ENCODE measurements at places on chromosomes 12 and 14. TPM values are rescaled to one million over a fixed set of nuclear protein-coding genes. Genes with fewer than 3 reads are reported as not detected.
A peak's percentile ranks its signal among the peaks of the same experiment; 100 is the strongest.

- no peak overlapping the region for H3K4me3 ChIP-seq
- no peaks in the 10 kb centered on the region for H3K36me3 ChIP-seq
- H3K4me1 ChIP-seq: peaks cover 40% of the 10 kb centered on the region
- no peak overlapping the region for H3K27ac ChIP-seq
These were observed 2.4 kb upstream of the RARG start for GRCh38 chr12:53234271-53234914.

GRCh38 chr12:67449591-67450052 is 180.5 kb downstream of the CAND1 start:
- H3K27me3 ChIP-seq: no peaks in the 10 kb centered on the region
- H3K27ac ChIP-seq: peak overlapping the region; percentile 43
- peaks cover 12% of the 10 kb centered on the region for H3K4me1 ChIP-seq
- no peak for DNase-seq
- no peaks in the 10 kb centered on the region for H3K36me3 ChIP-seq

DNA sequence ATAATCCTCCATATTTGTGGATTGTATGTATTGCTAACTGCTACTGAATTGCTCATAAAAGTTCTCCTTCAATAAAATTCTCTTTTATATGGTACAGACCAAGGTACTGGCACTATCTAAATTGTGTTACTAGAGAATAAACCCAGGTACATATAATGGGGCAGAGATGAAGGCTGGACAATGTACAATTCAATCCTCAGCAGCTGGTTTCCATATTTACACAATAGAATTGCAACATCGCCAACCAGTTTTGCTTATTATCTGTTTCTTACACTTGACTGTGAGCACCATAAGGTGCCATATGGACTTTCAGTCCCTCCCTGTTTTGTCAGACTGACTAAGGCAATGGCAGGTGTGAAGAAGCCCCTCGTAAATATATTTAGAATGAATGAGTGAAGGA is 18.1 kb downstream of the KITLG start:
- no peaks in the 10 kb centered on the region for H3K27me3 ChIP-seq
- no peak overlapping the region for H3K27ac ChIP-seq
- DNase-seq: no peak
- H3K36me3 ChIP-seq: no peaks in the 10 kb centered on the region
- no peaks in the 10 kb centered on the region for H3K4me1 ChIP-seq

DNA sequence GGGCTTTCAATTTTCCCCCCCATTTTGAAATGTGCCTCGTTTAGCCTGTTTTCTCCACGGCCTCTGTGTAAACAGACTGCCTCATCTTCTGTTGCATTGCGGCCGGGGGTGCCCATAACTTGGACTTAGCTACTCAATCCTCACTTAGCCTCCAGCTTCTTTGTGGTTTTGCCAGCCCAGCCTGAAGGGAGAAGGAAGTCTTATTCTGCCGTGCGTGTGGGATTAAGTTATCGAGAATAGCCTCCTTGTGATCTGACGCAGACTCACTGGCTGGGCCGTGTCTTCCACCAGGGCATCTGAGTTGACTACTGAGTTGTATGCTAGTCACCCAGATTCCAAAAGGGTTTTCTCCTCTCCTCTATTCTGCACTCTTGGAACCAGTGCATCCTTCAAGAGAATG is 8.1 kb downstream of the PRKAB1 start:
- no peaks in the 10 kb centered on the region for H3K4me1 ChIP-seq
- no peak overlapping the region for H3K27ac ChIP-seq
- H3K27me3 ChIP-seq: no peaks in the 10 kb centered on the region

- H3K27ac ChIP-seq: no peak overlapping the region
- no peaks in the 10 kb centered on the region for H3K36me3 ChIP-seq
- no peaks in the 10 kb centered on the region for H3K27me3 ChIP-seq
- no peaks in the 10 kb centered on the region for H3K4me1 ChIP-seq
- H3K4me3 ChIP-seq: no peak overlapping the region
These were observed 1.3 kb upstream of the KCNH5 start for GRCh38 chr14:63046339-63047268.

DNA sequence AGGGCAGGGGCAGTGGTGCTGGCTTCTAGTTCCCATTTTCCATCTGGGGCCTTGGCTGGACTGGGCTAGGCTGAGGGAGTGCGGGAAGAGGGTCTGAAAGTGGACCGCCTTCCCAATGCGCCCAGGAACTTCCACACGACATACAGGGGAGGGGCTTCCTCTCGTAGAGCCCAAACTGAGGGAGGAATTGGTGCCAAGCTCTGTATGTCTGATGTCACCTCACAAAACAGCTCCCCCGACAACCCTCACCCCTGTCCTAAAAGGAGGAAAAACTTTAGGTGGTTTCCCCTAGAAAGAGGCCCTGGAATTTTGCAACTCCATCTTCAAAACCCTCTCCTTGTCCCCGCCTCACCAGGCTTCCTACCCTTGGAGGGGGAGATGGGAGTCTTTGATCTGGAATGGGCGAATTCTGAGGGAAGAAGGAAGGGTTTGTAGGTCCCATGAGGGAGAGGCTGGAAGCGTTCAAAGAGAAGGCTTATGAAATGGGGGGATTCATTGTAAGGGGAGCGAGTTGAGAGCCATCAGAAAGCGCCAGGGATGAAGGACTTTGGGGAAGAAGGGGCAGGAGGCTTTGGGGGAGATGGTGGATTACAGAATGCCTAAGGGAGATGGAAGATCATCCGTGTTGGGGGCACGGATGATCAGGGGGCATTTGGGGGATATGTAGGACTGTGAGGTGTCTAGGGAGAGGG is 844 bp downstream of the GLTP start:
- peak; percentile 19 for DNase-seq
- H3K36me3 ChIP-seq: no peaks in the 10 kb centered on the region
- H3K27me3 ChIP-seq: no peaks in the 10 kb centered on the region
- peaks cover 25% of the 10 kb centered on the region for H3K4me1 ChIP-seq
- H3K4me3 ChIP-seq: peak overlapping the region; percentile 92
- H3K27ac ChIP-seq: peak overlapping the region; percentile 88

- H3K27ac ChIP-seq: no peak overlapping the region
- no peaks in the 10 kb centered on the region for H3K36me3 ChIP-seq
- H3K4me3 ChIP-seq: no peak overlapping the region
- DNase-seq: no peak
- H3K27me3 ChIP-seq: no peaks in the 10 kb centered on the region
These were observed 5.1 kb upstream of the TMED10 start for GRCh38 chr14:75181293-75182062.

GRCh38 chr12:71682466-71682865 is 3.4 kb upstream of the TMEM19 start:
- no peak for DNase-seq
- H3K36me3 ChIP-seq: no peaks in the 10 kb centered on the region
- H3K27ac ChIP-seq: no peak overlapping the region
- H3K4me1 ChIP-seq: peaks cover 17% of the 10 kb centered on the region
- H3K27me3 ChIP-seq: no peaks in the 10 kb centered on the region

GRCh38 chr12:41234692-41235091 is 46.6 kb downstream of the PDZRN4 start:
- no peak overlapping the region for H3K4me3 ChIP-seq
- no peak overlapping the region for H3K27ac ChIP-seq
- no peak for DNase-seq

DNA sequence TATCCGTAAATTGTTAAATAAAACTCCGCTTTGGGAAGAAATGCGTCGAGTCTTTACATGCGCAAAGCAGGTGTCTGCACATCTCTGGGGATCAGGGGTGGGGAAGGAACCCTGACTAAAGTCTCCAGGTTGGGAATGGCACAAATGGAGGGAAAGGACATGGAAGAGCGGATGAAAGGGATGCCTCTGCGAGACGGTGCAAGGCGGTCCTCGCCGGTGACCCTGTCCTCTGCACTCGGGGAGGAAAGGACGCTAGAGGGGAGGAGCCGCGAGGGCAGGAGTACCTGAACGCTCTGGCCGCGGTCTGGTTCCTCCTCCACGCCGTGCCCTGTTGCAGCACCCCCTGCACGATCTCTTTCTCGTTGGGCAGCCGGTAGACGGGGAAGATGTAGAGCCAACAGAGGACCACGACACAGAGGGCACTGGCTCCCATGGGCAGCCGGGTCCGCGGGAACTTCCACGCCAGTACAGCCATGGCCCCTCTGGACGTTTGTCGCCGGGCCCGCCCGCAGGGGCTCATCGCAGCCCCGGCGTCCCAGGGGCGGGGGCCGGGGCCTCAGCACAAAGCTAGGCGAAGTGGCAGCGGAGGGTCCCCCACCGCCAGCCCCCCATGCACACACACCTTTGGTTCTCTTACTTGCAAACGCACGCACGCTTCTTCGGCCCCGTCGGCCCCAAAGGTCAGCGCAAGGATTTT is 646 bp downstream of the ST8SIA1 start:
- peak overlapping the region; percentile 41 for H3K4me3 ChIP-seq
- no peaks in the 10 kb centered on the region for H3K27me3 ChIP-seq
- H3K27ac ChIP-seq: no peak overlapping the region
- no peaks in the 10 kb centered on the region for H3K4me1 ChIP-seq
- H3K36me3 ChIP-seq: no peaks in the 10 kb centered on the region

GRCh38 chr14:75636100-75636692 is 24.5 kb downstream of the ERG28 start:
- H3K4me3 ChIP-seq: no peak overlapping the region
- no peaks in the 10 kb centered on the region for H3K27me3 ChIP-seq
- DNase-seq: no peak
- H3K4me1 ChIP-seq: no peaks in the 10 kb centered on the region

DNA sequence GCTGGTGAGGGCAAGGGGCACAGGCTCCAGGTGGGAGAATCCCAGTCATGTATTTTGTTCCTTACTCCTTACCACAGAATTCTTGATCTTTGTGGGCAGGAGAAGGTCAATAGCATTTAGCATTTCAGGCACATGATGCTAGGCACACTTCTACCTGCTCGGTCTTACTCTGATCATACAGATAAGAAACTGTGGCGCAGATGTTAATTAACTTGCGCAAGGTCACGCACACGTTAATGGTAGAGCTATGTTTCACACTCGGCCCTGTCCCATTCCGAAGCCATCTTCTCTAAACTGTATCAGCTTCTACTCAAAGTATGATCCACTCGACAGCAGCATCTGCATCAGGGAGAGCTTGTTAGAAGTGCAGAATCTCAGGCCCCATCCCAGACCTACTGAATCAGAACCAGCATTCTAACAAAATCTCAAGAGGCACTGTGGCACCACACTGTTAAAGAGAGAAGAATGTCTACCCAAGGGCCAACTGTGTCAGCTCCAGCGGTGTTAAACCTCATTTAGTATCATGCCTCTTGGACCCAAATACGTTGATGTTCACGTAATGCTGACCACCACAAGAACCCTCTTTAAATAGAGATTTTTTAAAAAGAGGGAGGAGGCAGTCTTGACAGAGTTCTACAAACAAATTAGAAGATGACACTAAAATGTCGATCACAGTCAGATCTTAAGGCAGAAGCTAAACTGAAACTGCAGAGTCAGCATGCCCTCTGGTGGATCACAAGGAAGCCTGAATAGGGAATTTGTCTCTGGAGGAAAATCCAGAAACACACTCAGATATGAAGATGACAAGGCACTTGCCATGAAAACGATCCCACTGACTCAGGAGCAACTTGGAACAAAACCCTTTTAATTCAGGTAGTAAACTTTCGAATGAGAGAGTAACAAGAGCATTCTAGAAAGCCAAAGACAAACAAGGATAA is 7.3 kb downstream of the STXBP6 start:
- no peaks in the 10 kb centered on the region for H3K27me3 ChIP-seq
- no peak for DNase-seq
- no peak overlapping the region for H3K27ac ChIP-seq

GRCh38 chr12:30296486-30296885 is 399.2 kb downstream of the IPO8 start:
- no peaks in the 10 kb centered on the region for H3K36me3 ChIP-seq
- no peak overlapping the region for H3K4me3 ChIP-seq
- no peak for DNase-seq
- no peaks in the 10 kb centered on the region for H3K4me1 ChIP-seq
- H3K27me3 ChIP-seq: no peaks in the 10 kb centered on the region

OVCH1 gene
- total RNA-seq: not detected

OTOGL gene
- total RNA-seq: not detected

KRT1 gene
- total RNA-seq: 2.3 TPM

FAM90A1 gene
- not detected for total RNA-seq

TMTC1 gene
- 0.19 TPM for total RNA-seq

TMTC3 gene
- 11.1 TPM for total RNA-seq

All from naive thymus-derived CD4-positive, alpha-beta T cell (primary cell).